Fibroblast of lung (primary cell): ENCODE measurements at places on chromosomes 5 and 9.
A peak's percentile ranks its signal among the peaks of the same experiment; 100 is the strongest.

DNA sequence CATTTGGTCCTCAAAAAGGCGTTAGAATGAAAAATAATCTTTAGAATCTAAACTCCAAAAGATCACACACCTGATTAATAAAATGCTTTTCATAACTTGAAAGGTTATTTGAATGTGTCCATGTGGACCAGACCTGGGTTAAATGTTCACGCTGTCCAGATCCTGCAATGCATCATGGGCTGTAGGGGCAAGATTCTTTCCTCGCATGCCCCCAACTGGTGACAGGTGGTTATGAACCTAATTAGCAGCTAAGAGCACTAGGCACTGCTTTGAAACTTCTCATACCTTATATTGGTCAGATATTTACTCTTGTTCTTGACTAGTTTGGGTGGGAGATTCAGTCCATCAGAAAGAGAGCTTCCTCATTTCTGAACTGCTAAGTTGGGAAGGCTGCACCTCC, 19.3 kb upstream of the PIP5K1B start:
- no peak for DNase-seq
- H3K4me3 ChIP-seq, result no peak overlapping the region
- no peaks in the 10 kb centered on the region for H3K36me3 ChIP-seq
- no peaks in the 10 kb centered on the region for H3K4me1 ChIP-seq

GRCh38 chr9:92669527-92669889, 423 bp downstream of the IPPK start:
- peaks cover 5% of the 10 kb centered on the region for H3K4me1 ChIP-seq
- H3K27me3 ChIP-seq, result no peaks in the 10 kb centered on the region
- H3K36me3 ChIP-seq, result peaks cover 4% of the 10 kb centered on the region
- H3K27ac ChIP-seq, result peak overlapping the region; percentile 95
- DNase-seq, result no peak

GRCh38 chr5:170740551-170741205, 42.8 kb upstream of the GABRP start:
- H3K27ac ChIP-seq, result no peak overlapping the region
- DNase-seq, result no peak
- no peaks in the 10 kb centered on the region for H3K4me1 ChIP-seq
- no peak overlapping the region for H3K4me3 ChIP-seq
- no peaks in the 10 kb centered on the region for H3K27me3 ChIP-seq

GRCh38 chr5:2756211-2757152, 5.0 kb upstream of the IRX2 start:
- no peaks in the 10 kb centered on the region for H3K27me3 ChIP-seq
- H3K36me3 ChIP-seq, result no peaks in the 10 kb centered on the region

DNA sequence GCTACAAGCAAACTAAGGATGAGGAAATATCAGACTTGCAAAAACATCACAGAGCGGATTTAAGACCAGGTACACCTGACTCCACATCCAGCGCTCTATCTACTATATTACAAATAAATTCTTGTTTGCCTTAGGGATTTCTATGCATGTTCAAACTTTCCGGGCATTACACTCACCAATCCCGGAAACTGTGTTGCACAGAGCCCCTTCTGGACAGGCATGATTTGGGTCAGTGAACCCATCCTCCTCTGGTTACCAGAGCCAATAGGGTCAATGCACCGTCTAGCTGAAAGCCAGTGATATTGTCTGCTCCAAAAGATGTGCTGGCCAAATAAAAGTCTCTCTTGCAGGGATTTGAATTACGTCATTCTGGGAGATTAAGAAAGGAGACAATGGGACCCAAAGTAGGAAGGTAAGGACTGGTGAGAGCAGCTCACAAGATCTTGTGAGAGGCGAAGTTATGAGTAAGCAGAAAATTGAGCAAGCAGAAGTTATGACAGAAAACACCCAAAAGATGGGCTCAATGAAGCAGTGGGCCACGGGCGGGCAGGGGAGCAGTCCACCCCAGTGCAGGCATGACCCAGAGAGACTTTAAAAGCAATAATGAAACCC, 155.8 kb upstream of the RAI14 start:
- H3K4me1 ChIP-seq, result peaks cover 26% of the 10 kb centered on the region
- H3K4me3 ChIP-seq, result no peak overlapping the region
- no peak overlapping the region for H3K27ac ChIP-seq

- DNase-seq, result no peak
- no peak overlapping the region for H3K4me3 ChIP-seq
- H3K27ac ChIP-seq, result no peak overlapping the region
- H3K27me3 ChIP-seq, result no peaks in the 10 kb centered on the region
- peaks cover 15% of the 10 kb centered on the region for H3K4me1 ChIP-seq
These were observed 128.0 kb upstream of the IL12B start for GRCh38 chr5:159458217-159458711.

GRCh38 chr5:318341-318897, 3.1 kb upstream of the AHRR start:
- H3K4me3 ChIP-seq, result no peak overlapping the region
- peaks cover 10% of the 10 kb centered on the region for H3K36me3 ChIP-seq
- H3K27me3 ChIP-seq, result no peaks in the 10 kb centered on the region
- no peak for DNase-seq
- no peak overlapping the region for H3K27ac ChIP-seq

GRCh38 chr9:106069241-106069640, 374.9 kb downstream of the TMEM38B start:
- peak; percentile 23 for DNase-seq
- no peaks in the 10 kb centered on the region for H3K4me1 ChIP-seq
- H3K4me3 ChIP-seq, result no peak overlapping the region
- no peaks in the 10 kb centered on the region for H3K36me3 ChIP-seq
- H3K27ac ChIP-seq, result no peak overlapping the region

DNA sequence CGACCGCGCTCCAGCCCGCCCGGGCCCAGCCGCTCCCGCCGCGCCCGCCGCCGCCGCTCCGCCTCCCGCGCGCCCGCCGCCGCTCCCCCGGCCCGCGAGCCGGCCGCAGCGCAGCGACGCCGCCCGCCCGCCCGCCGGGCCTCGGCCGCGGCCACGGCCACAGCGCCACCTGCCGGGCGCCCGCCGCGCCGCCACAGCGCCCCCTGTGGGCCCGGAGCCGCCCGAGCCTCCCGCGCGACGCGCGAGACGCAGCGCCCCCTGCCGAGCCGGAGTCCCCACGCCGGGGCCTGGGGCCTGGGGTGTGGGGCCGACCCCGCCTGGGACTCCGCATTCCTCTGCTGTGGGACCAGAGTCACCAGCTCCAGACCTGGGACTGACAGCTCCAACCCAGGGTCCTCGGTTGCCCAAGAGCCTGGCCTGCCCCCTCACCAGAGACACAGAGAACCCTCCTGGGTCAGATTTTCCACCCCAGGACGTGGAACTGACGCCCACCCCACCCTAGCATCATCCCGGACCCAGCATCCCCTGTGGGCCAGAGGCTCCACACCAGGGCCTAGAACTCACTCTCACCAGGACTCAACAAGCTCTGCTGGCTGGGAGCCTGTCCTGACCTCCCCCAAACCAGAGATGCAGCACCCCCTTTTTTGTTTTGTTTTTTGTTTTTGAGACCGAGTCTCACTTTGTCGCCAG, at the start of gene RAPGEF1:
TSS of gene RAPGEF1 (minus strand) at position 118 of the 690 bp plus-strand sequence. CDS start 246 bp downstream, outside the sequence.
- peaks cover 5% of the 10 kb centered on the region for H3K4me1 ChIP-seq
- peak; percentile 35 for DNase-seq
- H3K4me3 ChIP-seq, result peak within 1 kb of the TSS; percentile 48
- H3K36me3 ChIP-seq, result no peaks in the 10 kb centered on the region

- H3K4me1 ChIP-seq, result peaks cover 4% of the 10 kb centered on the region
- H3K36me3 ChIP-seq, result no peaks in the 10 kb centered on the region
- no peak for DNase-seq
- H3K27ac ChIP-seq, result no peak overlapping the region
- no peak overlapping the region for H3K4me3 ChIP-seq
These were observed 631 bp downstream of the CFAP77 start for GRCh38 chr9:132410642-132411041.

DNA sequence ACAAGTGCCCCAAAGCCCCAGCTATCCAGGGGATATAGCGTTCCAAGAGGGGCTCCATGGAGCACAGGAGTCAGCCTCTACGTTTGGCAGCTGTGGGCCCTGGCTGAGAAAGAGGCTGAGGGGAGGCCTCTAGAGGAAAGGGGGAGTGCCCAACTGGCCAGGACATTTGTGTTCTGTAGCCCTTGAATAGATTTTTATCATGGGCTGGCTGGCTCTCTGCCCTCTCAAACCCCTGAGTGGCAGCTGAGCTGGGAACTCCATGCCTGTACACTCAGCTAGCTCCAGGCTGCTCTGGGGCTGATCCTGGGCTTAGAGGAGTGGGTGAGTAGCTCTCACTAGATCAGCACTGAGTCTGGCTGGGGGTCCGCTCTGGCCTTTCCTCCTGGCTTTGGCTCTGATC, 285.0 kb downstream of the ZSWIM6 start:
- H3K36me3 ChIP-seq, result no peaks in the 10 kb centered on the region
- DNase-seq, result no peak
- no peak overlapping the region for H3K4me3 ChIP-seq
- no peaks in the 10 kb centered on the region for H3K4me1 ChIP-seq

DNA sequence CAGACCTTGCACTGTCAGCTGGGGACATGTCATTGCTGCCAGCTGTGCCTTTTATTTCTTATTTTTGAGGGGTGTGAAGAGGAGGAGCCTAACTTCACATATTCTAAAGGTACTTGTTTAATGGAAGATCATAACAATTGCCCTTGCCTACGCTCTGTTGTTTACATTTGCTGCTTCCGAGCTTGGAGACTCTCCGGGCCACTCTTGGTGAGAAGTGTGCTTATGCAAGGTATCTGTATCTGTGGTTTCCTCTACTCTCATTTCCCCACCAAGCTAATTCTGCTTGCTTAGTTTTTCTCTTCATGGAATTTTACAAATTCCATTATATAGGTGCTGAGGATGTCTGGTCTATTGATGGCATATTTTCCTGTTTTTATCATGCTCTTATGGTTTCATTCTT, 105.3 kb downstream of the RASGRF2 start:
- H3K4me1 ChIP-seq, result no peaks in the 10 kb centered on the region
- H3K27ac ChIP-seq, result no peak overlapping the region
- no peak for DNase-seq
- H3K27me3 ChIP-seq, result no peaks in the 10 kb centered on the region
- peaks cover 2% of the 10 kb centered on the region for H3K36me3 ChIP-seq
- H3K4me3 ChIP-seq, result no peak overlapping the region

- H3K4me3 ChIP-seq, result no peak overlapping the region
- no peaks in the 10 kb centered on the region for H3K27me3 ChIP-seq
- H3K36me3 ChIP-seq, result peaks cover 2% of the 10 kb centered on the region
- H3K27ac ChIP-seq, result no peak overlapping the region
These were observed 84.6 kb downstream of the USP20 start for GRCh38 chr9:129919841-129920240.

- no peak for DNase-seq
- no peak overlapping the region for H3K4me3 ChIP-seq
- no peaks in the 10 kb centered on the region for H3K27me3 ChIP-seq
- no peaks in the 10 kb centered on the region for H3K4me1 ChIP-seq
- no peaks in the 10 kb centered on the region for H3K36me3 ChIP-seq
These were observed 52.3 kb downstream of the TLE4 start for GRCh38 chr9:79623799-79624721.

- no peaks in the 10 kb centered on the region for H3K27me3 ChIP-seq
- no peak overlapping the region for H3K27ac ChIP-seq
- DNase-seq, result no peak
- no peak overlapping the region for H3K4me3 ChIP-seq
- H3K36me3 ChIP-seq, result peaks cover 15% of the 10 kb centered on the region
These were observed 5.3 kb downstream of the SSNA1 start for GRCh38 chr9:137193771-137194170.

- no peaks in the 10 kb centered on the region for H3K27me3 ChIP-seq
- peaks cover 13% of the 10 kb centered on the region for H3K4me1 ChIP-seq
- H3K27ac ChIP-seq, result no peak overlapping the region
- H3K4me3 ChIP-seq, result no peak overlapping the region
- no peaks in the 10 kb centered on the region for H3K36me3 ChIP-seq
These were observed 191.5 kb upstream of the GNA14 start for GRCh38 chr9:77839459-77840140.

DNA sequence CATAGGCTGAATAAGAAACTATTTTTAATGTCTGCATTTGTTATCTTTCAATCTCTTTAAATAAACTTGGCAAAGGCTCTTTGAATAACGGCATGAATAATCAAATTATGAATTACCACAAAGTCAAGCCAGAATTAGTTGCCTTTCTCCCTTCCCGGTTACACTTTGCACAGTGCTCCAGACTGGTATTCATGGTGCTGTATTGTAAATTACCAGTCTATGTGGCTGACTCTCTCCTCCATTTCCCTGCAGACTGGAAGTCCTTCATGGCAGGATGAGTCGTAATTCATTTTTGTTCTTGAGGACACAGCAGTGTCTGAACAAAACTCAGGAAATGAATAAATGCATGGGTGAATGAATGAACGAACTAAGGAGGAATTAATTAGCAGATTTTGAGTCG, 142.9 kb downstream of the GNA14 start:
- H3K36me3 ChIP-seq, result no peaks in the 10 kb centered on the region
- H3K27me3 ChIP-seq, result no peaks in the 10 kb centered on the region
- DNase-seq, result peak; percentile 17
- no peak overlapping the region for H3K4me3 ChIP-seq
- H3K4me1 ChIP-seq, result no peaks in the 10 kb centered on the region

DNA sequence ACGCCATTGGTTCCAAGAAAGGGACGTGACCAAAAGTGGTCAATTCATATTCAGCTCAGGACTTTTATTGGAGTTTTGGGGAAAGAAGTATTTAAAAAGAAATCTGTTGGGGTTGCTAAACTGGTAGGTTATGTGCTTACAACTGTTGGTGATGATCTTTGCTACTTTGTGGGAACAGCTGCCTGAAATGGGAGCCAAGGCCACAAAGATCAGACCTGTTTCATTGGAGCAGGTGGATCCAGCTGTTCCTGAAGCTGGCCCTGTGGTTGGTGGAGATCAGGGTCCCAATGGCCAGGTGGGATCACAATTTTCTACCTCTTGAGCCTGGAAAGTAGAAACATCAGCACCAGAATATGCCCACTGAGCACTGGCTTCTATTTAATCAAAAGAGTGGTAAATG, 144.5 kb downstream of the PSAT1 start:
- H3K36me3 ChIP-seq, result no peaks in the 10 kb centered on the region
- H3K4me3 ChIP-seq, result no peak overlapping the region
- DNase-seq, result no peak
- peaks cover 2% of the 10 kb centered on the region for H3K27me3 ChIP-seq

DNA sequence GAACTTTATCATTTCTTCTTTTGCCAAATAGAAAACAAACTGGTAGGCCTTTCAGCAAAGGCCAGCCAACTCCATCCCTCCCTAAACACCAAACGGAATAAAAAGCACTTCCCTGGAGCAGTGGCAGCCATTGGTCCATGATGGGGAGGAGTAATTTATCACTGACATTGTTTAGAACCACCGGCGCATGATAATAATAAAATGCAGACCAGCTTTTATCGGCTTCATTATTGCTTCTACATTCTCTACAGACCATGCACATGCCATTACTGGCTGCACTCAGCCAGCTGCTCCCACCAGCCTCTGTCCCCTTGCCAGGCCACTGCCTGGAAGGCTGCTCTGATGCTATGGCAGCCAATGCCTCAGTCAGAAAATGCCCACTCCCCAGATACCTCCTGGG, 45.9 kb downstream of the ABCA1 start:
- peaks cover 2% of the 10 kb centered on the region for H3K36me3 ChIP-seq
- H3K27ac ChIP-seq, result no peak overlapping the region
- no peak for DNase-seq
- no peak overlapping the region for H3K4me3 ChIP-seq
- no peaks in the 10 kb centered on the region for H3K27me3 ChIP-seq
